HFF-Myc (cell line): ENCODE measurements at places on chromosomes 12 and 14.

GRCh38 chr12:51924551-51925319, 17.4 kb downstream of the ACVRL1 start:
- no peak for DNase-seq

GRCh38 chr12:120534703-120535655, 823 bp downstream of the RNF10 start:
- no peak for DNase-seq

- DNase-seq, result no peak
Measured at GRCh38 chr12:130965214-130965613, 11.5 kb downstream of the ADGRD1 start.

GRCh38 chr14:36408388-36408787, 88.0 kb upstream of the MBIP start:
- DNase-seq, result no peak

DNA sequence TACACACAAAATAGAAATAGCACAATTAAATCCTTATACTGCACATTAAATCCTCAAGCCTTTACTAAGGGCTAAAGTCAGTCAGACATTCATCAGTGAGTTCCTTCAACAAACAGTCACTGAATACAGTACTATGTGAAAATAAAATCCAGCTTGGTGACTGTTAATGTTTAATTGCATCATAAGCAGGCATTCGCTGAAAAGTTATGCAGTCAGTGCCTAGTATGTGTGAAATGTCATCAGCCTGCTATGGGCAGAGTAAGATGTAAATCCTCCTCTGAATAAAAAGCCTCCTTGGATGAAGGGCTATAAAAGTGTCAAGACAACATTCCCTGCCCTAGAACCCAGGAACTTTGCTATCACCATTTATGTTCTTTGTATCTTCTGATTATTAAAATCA, 116.4 kb downstream of the PRICKLE1 start:
- no peak for DNase-seq

GRCh38 chr14:56379956-56380355, 199.6 kb upstream of the TMEM260 start:
- DNase-seq, result no peak
